ENCODE measurements at places on chromosomes 5 and 9. TPM values are rescaled to one million over a fixed set of nuclear protein-coding genes. Genes with fewer than 3 reads are reported as not detected.

The SPARC gene
- 337 TPM for total RNA-seq

The KCNIP1 gene
- total RNA-seq = not detected

The NMUR2 gene
- total RNA-seq = not detected

The CAST gene
- total RNA-seq = 577 TPM

The HINT2 gene
- total RNA-seq = 34.9 TPM

The BASP1 gene
- 31.9 TPM for total RNA-seq

The RECK gene
- total RNA-seq = 4.3 TPM

The GABRA6 gene
- not detected for total RNA-seq

The ZBTB5 gene
- total RNA-seq = 23.9 TPM

The CFAP77 gene
- not detected for total RNA-seq

The GRM6 gene
- not detected for total RNA-seq

The DND1 gene
- 3.5 TPM for total RNA-seq

The CDO1 gene
- total RNA-seq = 5.6 TPM

The PCDHB12 gene
- total RNA-seq = 0.97 TPM

The SPAAR gene
- not detected for total RNA-seq

The MSX2 gene
- total RNA-seq = 23.1 TPM

The LHX3 gene
- 0.26 TPM for total RNA-seq

The GDNF gene
- total RNA-seq = 0.98 TPM

The FGF18 gene
- total RNA-seq = 3.2 TPM

The TXNDC8 gene
- not detected for total RNA-seq

The ADRA1B gene
- total RNA-seq = 0.64 TPM

The PPP3R2 gene
- total RNA-seq = not detected

The TPPP gene
- total RNA-seq = 19.7 TPM

The PIK3R1 gene
- 96.5 TPM for total RNA-seq

The ALDOB gene
- 2.0 TPM for total RNA-seq

The IL6ST gene
- 94.2 TPM for total RNA-seq

The RANBP17 gene
- total RNA-seq = 1.6 TPM

The MEIKIN gene
- total RNA-seq = not detected

The RNF183 gene
- total RNA-seq = 2.0 TPM

The PCDHGB1 gene
- 1.2 TPM for total RNA-seq

The SAXO1 gene
- total RNA-seq = 0.08 TPM

The SEMA4D gene
- 42.3 TPM for total RNA-seq

The WNK2 gene
- total RNA-seq = 39.5 TPM

The IL31RA gene
- total RNA-seq = 0.89 TPM

The ITK gene
- 1.6 TPM for total RNA-seq

The GNAQ gene
- 18.9 TPM for total RNA-seq

The IL9 gene
- total RNA-seq = not detected

The PRR16 gene
- total RNA-seq = 1.1 TPM

The CAAP1 gene
- total RNA-seq = 17.8 TPM

The KIAA1958 gene
- 10.6 TPM for total RNA-seq

The CD74 gene
- 932 TPM for total RNA-seq

The SERF1A gene
- 3.4 TPM for total RNA-seq

The HAVCR1 gene
- not detected for total RNA-seq

The PCDHGA1 gene
- total RNA-seq = 0.32 TPM

The TSC1 gene
- 36.4 TPM for total RNA-seq

The NEUROG1 gene
- total RNA-seq = not detected

The POU5F2 gene
- total RNA-seq = 3.7 TPM

The QRFP gene
- not detected for total RNA-seq

The DEPDC1B gene
- total RNA-seq = 5.0 TPM

The SNX30 gene
- 13.4 TPM for total RNA-seq

The PCDHGC5 gene
- 1.6 TPM for total RNA-seq
